ENCODE measurements at places on chromosomes 7 and 10.

DNA sequence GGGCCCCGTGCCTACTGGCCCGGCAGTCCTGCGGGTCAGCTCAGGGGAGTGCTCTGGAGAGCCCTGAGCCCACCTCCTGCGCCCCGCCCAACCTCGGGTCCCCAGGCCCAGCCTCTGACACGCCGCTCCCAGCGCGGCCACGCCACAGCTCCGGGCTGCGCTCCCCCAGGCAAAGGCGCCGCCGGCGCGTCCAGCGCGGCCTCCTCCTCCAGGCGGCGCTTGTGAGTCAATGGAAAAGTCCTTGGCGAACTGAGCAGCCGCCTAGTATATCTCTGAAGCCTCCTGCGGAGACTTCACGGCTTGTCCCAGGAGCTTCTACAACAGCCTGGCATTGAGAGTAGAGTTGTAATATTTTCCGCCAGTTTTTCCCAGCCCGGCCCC lies 29.5 kb upstream of the BMS1 start:
- peak; percentile 62 for DNase-seq

- no peak for DNase-seq
These were observed 35.1 kb downstream of the RTKN2 start for GRCh38 chr10:62233356-62234076.

GRCh38 chr10:46298477-46299285 lies 11.9 kb downstream of the ANTXRL start:
- DNase-seq = no peak

GRCh38 chr10:33535866-33536265 lies 201.4 kb upstream of the NRP1 start:
- no peak for DNase-seq

DNA sequence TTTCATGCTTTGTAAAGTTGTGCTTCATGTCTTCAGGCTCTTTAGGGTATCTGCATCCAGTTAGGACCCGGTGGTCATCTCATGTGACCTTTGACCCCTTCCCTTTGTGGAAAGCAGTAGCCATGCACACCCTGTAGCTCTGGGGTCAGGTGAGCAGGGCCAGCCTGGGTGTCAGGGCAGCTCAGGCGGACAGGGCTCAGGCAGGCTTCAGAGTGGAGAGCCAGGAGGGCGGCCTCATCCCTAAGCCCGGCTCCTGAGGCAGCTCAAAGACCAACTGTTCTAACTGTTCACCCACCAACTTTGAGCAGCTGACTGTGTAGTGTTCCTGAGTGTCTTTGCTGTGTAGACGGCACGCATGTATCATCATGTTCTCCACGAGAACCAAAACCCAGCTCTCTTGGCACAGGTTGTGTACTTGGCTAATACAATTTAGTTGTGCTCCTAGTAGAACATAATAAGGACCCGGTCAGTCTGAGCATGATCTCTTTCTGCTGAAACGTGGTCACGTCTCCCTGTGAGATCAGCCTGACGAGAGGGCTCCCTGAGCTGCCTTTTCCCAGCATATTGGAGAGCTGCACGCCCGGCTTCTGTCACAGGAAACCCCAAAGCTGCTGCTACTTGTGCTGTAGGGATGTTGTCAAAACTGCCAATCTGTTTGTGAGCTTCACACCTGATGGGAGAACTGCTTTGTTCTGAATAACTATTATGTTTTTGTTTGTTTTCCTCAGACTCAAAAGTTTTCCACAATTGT lies 30.0 kb downstream of the EEPD1 start:
- DNase-seq = no peak

DNA sequence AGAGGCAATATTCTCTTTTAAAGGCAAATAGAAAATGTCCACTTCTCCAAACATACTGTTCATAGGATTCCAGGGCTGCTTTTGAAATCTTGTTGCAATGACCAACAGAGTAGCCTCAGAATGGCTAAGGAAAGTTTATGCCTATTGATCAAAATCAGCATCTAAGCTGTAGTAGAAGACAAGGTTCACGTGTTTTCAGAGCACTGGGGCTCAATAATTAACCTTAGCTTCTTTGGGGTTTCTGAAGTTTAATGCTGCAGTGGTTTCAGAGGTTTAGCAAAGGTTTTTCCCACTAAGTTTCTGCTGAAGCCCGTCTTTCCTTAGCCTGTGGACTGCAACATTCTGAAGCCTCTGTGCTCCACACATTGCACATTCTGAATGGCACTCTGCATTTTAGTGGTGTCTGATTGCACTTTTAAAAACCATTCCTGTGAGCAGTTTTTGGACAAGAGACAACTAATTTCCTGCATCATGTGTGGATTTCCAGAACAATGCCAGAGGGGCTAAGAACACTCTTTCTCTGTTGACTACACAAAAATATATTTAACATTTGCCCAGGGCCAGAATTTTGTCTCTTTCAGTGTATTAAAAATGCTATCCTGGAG lies 342.5 kb downstream of the PTEN start:
- DNase-seq = no peak

GRCh38 chr10:96496281-96496925 lies 17.3 kb downstream of the TLL2 start:
- DNase-seq = no peak

DNA sequence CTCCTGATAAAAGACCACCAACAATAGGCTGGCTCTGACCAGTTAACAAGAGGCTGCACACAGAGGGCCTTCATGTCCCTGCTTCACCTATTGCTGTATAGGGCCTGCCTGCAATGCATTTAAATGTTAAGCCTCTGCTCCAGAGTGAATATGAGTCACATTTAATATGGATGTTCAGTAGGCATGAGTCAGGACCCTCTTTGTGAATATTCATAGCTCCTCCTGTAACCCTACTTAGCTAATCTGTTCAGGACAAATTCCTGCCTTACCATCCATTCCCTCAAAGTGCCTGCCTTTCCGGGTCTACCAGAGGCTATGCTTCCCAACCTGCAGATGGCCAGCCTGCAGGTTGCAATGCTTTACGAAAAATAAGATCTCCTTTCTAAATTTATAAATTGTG lies 32.5 kb downstream of the ARHGAP22 start:
- no peak for DNase-seq

DNA sequence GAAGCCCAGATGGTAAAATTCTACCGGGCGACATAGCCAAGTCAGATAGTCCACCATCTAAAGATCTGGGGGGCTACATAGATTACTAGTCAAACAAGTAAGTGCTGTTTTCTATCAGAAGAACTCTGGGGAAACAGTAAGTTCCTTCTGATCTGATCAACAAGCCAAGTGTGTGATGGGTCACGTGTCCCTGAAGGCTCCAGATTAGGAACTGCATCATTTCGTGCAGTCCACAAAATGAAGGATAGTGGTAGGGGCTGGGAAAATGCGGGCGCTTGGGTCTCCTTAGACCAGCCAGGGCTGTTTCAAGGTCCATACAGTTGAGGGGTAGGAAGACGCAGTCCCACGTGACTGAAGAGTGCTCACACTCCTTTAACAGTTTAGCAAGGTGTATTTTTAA lies 1.8 kb upstream of the CHN2 start:
- DNase-seq = no peak

GRCh38 chr10:60566096-60566495 lies 176.4 kb upstream of the ANK3 start:
- no peak for DNase-seq

DNA sequence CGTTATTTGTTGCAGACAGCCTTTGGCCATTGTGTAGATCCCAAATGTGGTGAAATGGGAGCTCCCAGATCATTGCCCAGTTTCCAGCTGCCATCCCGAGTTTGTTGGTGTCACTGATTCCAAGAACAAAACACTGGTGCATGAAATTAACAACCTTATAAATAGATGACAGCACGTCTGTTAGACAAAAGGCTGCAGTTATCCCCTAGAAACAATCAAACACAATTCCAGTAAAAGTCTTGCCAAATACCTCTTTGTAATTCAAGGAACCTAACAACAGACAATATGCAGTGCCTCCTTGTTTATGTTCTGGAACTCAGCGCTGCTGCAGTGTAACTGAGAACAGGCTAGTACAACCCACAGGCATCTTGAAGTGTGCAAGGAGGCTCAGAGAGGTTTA lies 404.5 kb downstream of the PAXIP1 start:
- DNase-seq = no peak

GRCh38 chr10:72336259-72337038 lies 18.3 kb downstream of the DNAJB12 start:
- no peak for DNase-seq

- DNase-seq = no peak
These were observed 461.9 kb downstream of the PLXNA4 start for GRCh38 chr7:132114411-132114810.

DNA sequence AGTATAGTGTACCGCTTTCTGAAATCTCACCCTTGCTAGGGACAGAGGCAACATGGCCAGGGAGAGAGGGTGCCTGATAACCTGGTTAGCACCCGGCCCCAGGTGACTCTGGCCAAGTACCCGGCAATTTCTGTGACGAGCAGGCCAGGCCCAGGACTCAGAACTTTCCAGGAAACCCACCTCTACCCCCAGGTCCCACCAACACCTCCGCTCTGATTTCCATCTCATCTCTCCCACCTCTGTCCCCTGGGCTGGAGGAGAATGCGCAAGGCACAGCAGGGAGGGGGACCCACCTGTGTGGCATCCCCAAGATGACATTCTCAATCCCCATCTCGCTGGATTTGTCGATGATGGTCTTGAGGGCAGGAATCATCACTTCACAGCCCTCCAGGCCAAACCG lies 11.6 kb downstream of the OGDHL start:
- no peak for DNase-seq

GRCh38 chr10:110324201-110324804 lies 19.6 kb upstream of the SMNDC1 start:
- DNase-seq = no peak

GRCh38 chr10:123132576-123133477 lies 2.9 kb upstream of the HMX3 start:
- DNase-seq = peak; percentile 89

GRCh38 chr7:90788052-90788451 lies 191.9 kb downstream of the CDK14 start:
- DNase-seq = no peak
